Occipital lobe (tissue), 3 donors: ENCODE measurements at places on chromosomes 3 and 15. TPM values are rescaled to one million over a fixed set of nuclear protein-coding genes. Genes with fewer than 3 reads are reported as not detected.

The RPL4 gene
- 2,913 TPM for total RNA-seq

The C2CD4A gene
- total RNA-seq, result 0.16 TPM

The FBXW12 gene
- 2.5 TPM for total RNA-seq

The CYP11A1 gene
- total RNA-seq, result not detected

The PLIN1 gene
- total RNA-seq, result 0.47 TPM

The SLC9C1 gene
- under 0.01 TPM for total RNA-seq

The NISCH gene
- total RNA-seq, result 71.4 TPM

The LARP6 gene
- total RNA-seq, result 21.5 TPM

The SLC2A2 gene
- not detected for total RNA-seq

The RFT1 gene
- total RNA-seq, result 8.6 TPM

- DNase-seq, result no peak
Observed at GRCh38 chr3:102936511-102937045, 501.8 kb downstream of the ZPLD1 start.

DNA sequence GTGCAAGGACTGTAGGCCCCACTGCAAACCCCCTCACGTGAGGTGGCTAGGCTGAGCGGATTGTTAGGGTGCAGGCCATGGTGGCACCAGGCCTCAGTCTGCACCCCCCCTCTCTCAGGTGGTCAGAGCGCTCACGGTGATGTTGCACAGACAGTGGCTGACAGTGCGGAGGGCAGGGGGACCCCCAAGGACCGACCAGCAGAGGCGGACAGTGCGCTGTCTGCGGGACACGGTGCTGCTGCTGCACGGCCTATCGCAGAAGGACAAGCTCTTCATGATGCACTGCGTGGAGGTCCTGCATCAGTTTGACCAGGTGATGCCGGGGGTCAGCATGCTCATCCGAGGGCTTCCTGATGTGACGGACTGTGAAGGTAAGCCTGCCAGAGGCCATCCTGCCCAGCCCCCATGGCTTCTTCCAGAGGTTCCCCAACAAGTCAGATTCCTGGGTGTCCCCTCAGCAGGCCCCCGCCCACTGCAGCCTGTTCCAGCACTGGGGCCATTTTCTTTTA lies 18.2 kb downstream of the ATRIP start:
- no peak for DNase-seq

GRCh38 chr15:69475769-69476358 lies 23.2 kb downstream of the RPLP1 start:
- peak; percentile 56 for DNase-seq

DNA sequence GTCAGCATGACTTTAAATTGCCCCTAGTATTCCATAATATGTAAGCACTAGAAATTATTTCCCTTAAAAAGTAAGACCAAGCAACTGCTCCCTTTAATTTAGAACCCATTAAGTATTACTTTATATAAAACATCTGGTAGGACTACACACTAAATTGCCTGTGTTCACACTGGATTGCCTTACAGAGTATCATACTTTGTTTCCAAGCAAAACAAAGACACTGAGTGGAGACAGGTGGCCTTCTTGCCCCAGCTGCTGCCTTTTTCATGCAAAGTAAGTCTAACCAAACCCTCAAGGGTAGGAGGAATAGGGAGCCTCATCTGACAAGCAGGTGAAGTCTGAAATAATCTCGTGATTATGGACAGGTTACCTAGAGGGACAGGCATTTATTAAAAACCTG lies 87.3 kb downstream of the PEX5L start:
- no peak for DNase-seq

DNA sequence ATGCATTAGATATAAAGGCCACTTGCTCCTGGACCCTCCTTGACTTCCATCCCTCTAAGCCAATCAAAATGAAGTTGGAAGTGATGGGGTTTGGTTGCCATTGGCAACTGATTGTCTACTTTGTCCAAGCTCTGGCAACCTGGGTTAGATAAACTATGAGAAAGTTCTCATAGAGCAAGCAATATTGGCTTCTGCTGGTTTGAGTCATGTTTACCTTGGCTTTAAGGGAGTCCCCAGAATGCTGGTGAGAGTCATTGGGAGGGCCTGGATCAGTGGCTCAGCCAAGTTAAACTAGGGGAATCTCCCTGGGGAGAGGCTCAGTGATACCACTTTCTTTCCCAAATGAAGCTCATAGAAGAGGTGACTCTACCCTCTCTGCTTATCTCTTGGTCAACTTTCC lies 176.3 kb upstream of the ROPN1 start:
- no peak for DNase-seq

DNA sequence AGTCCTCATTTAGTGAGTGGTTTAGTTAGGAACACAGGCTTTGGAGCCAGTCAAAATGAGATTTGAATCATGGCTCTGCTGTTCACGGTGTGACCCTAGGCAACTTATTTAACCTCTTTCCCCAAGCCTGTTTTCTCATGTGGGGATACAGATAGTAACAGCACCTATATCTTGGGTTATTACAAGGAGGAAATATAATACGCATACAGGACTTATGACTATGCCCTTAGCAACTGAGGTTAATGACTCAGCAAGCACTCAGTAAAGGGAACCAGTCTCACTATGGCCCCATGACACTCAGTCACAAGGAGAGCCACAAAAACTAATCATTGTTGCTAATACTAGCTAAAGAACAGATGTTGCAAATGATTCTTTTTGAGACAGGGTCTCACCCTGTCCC lies 45.9 kb downstream of the SUMF1 start:
- DNase-seq, result no peak

DNA sequence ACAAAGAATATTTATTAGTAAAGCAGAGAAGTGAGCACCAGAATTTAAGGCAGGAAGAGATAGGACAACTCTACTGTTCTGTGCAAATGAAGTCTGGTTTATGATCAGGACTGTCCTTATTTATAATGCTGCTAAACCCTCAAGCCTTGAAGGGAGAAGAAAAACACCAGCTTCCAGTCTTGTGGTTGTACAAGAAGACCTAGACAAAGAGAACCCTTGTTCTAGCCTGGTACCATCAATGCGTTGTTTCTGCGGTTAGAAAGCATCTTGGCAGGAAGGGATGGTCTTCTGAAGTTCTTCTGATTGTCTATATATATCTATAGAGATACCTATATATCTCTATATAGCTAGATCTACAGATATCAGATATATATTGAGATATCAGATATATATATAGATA lies 33.8 kb downstream of the PDCD10 start:
- DNase-seq, result no peak

GRCh38 chr3:21054064-21054463 lies 696.9 kb downstream of the ZNF385D start:
- DNase-seq, result no peak

DNA sequence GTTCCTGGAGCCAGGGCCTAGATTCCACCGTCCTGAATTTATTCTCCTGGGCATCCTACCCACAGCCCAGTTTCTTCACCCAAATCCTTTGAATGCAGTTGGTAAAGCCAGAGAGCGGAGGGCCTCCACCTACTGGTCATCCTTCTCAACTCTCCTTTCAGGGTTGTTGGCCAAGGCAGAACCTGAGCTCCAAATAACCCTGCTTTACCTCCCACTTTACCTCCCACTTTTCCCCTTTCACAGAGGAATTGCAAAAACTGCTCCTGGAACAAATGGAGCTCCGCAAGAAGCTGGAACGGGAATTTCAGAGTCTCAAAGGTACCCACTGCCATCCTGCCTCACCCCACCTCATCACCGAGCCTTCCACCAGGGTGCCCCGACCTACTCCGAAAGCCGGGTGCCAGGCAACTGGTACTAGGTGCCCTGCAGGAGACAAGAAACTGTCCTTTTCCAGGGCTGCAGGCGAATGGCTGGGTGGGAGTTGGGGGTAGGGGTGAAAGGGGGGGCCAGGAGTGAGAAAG lies 6.8 kb downstream of the SKOR1 start:
- DNase-seq, result no peak

DNA sequence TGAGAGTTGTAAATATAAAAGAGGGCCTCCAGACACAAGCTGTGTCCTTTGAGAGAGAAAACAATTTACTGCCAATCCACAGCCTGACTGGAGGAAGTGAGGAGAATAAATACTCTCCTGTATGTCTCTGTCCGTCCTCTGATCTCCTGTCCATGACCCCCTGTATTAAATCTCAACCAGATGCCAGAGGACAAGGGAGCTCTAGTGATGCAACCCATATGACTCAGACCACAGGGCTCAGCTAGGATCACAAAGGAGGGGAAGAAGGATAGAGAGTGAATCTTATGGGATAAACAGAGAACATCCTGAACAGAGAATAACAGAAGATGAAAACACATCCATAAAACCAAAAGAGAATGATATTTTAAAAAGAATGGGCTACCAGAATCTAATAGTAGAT lies 482.6 kb downstream of the PLOD2 start:
- no peak for DNase-seq

DNA sequence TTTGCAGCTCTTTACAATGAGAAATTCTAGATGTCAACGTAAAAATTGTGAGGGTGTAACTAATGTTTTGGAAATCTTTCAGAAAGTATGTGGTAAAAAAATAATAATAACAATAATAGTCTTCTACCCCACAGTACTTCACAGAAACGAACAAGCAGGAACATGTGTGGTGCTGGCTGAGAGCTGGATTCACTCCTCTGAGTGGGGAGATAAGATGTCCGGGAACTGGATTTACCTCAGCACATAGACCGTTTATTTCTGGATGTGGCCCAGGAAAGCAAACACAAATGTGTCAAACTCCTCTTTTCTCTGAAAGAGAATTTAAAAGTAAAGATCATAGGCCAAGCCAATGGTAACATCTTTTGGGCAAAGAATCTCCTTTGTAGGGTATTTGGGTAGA lies 103.4 kb downstream of the SLC49A4 start:
- DNase-seq, result no peak

- no peak for DNase-seq
Observed at GRCh38 chr3:188266562-188267274, 112.8 kb downstream of the LPP start.

DNA sequence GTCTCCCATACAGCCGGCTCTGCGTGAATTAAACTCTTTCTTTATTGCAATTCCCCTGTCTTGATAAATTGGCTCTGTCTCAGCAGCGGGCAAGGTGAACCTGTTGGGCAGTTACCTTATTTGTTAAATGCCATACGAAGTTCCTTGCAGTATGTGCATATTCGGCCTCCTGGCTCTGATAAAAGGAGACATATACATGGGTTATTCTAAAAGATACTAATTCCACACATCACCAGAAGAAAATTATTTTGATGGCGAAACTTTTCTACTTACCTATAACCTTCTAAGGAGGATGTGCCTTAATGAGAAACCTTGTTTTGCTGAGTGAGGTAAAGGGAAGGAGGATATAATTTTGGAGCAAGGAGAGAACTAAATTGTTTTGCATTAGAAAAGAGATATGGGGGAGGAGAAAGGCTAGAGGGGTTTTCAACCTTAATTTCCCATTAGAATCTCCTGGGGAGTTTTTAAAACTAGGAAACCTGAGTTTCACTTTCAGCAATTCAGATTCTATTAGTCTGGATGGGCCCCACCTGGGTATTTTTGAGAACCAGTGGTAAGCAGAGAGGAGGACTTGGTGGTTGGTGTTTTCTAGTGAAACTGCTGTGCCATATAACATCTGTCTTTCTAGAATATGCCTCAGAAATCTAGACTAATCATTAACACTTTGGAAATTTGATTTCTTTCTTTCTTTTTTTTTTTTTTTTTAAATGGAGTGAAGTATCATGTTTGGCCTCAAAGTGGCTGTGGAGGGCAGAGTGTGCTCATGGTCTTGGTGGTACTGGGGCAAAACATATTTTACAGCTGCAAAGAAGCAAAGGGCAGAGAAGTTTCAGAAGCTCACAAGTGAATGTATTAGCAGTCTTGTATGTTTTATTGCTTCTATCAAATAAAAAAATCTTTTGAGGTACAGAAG lies 23.0 kb downstream of the NANOGP8 start:
- DNase-seq, result no peak

- no peak for DNase-seq
Observed at GRCh38 chr3:58651276-58651675, 15.3 kb downstream of the FAM3D start.

- DNase-seq, result no peak
Observed at GRCh38 chr3:141248064-141248463, 16.4 kb downstream of the PXYLP1 start.

DNA sequence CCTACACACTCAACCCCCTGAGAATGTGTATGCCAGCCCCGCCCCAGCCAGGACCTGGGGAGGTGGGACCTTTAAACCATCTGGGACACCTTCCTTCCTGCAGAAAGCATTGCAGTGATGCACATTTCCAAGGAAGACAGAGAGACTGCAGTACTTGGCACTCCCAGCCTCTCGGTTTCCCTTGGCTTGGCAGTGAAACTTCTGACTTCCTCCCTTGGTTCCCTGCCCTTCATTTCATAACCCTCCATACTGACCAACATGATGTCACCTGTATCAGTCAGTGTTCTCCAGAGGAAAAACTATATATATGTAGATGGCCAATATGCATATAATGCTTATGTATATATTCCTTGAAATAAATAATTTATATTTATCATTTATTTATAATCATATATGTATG lies 103.2 kb downstream of the SST start:
- no peak for DNase-seq

- DNase-seq, result no peak
Observed at GRCh38 chr3:174540116-174540908, 318.8 kb upstream of the NAALADL2 start.

DNA sequence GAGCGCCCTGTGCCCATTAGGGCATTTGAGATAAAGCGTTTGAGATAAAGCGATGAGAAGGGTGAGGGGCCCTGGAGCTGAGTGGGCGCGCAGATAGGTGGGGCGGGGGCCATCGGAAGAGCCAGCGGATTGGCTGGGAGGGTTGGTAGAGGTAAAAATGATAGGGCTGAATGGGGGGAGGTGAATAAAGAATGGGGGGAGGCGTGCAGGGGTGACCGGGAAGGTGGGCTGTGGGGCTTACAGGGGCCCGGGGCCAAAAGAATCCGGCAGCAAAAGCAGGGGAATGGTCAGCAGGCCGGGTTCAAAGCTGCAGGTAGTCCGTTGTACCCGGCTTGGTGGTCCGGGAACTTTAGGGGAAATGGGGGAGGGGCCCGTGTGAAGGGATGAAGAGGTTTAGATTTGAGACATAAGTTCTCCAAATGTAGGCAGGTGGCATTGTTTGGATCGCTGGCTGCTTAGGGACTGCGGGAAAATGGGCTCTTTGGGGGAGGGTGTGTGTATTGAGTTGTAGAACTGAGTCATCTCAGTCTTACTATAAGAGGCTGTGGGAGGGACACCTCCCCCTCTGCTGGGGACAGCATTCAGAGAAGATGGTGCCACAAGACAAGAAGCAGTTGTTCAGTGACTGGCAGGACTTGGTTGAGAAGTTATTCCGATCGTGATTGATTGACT lies 610 bp downstream of the ARID3B start:
- DNase-seq, result peak; percentile 58

DNA sequence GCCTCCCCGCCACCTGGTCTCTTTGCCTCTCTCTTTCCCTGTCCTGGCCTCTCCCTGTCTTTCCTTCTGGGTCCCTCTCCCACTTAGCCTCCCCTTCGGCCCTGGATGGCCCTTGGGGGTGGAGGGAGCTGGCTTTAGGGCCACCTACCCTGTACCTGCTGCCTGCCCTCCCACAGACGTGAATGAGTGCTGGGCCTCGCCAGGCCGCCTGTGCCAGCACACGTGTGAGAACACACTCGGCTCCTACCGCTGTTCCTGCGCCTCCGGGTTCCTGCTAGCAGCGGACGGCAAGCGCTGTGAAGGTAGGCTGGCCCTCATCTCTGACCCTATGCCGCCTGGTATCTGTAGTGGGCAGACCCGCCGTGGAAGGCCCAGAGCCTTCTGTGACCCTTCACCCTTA lies 80.7 kb downstream of the FBLN2 start:
- DNase-seq, result no peak

GRCh38 chr3:126934991-126935390 lies 47.9 kb upstream of the PLXNA1 start:
- no peak for DNase-seq
